ENCODE measurements at places on chromosomes 11 and 22.

GRCh38 chr11:115155978-115156377 is 348.2 kb downstream of the CADM1 start:
- DNase-seq, result no peak

GRCh38 chr22:46598737-46599424 is 21.3 kb upstream of the GRAMD4 start:
- no peak for DNase-seq

DNA sequence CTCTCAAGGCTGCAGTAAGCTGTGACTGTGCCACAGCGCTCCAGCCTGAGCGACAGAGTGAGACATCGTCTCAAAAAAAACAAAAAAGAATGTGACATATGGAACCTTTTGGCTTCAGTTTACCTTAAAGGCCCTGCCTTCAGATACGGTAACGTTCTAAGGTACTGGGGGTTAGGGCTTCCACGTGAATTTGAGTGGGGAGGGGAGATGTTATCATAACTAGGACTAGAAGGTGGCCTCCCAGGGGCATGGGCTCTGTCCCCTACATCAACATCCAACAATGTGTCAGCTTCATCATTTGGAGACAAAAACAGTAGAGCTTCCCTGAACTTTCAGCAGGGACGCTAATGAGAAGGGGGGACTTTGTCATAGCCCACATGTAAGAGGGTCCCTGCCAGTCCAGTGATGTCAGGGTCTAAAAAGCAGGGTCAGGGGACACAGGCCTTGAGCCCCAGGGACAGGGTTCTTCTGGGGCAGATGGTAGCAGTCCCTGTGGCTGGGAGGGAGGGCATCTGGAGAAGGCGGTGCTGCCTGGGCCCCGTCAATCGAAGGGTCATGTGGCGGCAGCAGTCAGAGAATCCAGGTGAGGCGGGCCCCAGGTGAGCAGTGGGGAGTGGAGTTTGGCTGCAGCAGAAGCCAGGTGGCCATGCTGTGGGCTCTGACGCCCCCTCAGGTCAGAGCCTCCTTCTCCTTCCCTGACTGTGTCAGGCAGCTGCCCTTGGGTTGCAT is 79.8 kb downstream of the BCR start:
- DNase-seq, result no peak

DNA sequence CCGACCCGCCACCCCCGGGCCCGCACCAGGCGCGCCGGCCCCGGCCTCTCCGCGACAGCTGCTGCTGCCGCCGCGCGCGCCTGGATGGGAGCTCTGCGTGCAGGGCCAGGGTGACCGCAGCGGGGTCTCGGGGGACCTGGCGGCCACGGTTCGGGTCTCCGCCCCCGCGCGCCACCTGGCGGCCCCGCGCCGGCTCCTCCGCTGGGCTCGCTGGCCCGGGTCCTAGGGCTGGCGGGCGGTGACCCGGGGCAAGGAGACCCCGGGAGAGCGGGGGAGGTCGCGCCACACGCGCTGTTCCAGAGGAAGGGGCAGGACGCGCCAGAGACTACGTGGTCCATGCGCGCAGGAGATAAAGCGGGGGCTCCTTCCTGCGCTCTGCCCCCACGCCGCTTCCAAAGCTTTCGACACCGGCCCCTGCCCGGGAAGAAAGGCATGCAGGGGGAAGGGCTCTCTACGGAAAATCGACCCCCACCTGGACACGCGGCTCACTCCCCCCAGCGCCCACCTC is 562 bp downstream of the SHANK2 start:
- DNase-seq, result peak; percentile 34

- DNase-seq, result peak; percentile 88
These were observed 40.0 kb upstream of the CREB3L1 start for GRCh38 chr11:46237248-46238077.

DNA sequence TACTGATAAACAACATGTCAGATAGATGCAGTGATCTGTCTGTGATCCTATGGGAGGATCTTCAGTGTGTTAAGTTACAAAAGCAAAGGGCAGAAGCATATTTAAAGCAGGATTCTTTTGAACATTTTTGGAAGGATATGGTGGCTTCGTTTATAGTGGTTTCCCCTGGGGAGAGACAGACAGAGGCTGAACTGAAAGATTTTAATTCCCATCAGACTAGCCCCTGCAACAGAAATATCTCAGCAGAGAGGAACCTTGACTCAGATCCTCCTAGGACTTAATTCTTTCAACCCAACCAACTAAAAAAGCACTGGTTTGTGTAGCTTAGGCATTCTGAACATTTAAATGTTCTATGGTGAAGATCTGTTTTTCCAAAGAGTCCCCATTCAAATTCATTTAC is 5.7 kb downstream of the CLTCL1 start:
- DNase-seq, result no peak

DNA sequence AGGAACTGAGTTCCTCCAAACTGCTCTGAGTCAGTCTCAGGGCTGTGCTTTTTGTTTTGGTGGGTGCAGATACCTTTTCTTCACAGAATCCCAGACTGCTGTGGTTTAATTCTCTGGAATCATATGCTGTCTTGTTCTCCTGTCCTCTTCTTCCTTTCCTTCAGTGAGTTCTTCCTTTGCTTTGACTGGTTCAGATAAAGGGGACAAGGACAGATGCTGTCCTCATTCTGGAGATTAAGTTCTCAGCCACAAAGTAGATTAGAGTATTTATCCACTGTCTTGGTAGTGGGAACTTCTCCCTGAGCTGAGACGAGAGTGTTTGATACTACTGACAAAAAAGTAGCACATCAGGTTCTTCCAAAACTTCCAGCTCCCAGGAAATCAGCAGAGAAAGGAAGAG is 13.3 kb downstream of the ZDHHC5 start:
- DNase-seq, result no peak

DNA sequence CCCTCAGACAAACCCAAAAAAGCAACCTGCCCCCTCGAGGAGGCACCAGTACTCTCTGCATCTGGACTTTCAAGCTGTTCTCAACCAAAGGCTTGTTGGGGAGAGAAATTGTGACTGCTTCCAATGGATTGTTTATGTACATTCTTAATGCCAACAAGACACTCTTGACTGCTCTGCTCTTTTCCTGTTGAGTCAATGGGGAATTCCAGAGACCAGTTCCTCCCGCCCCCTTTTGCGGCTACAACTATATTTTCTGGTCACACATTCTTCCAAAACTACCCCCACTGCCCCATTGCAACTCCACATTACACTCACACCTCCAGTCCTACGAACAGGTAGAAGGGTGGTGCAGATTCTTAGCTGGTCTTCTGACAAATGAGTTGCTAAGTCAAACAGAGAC is 187.0 kb downstream of the DSCAML1 start:
- DNase-seq, result no peak

GRCh38 chr11:4658629-4659445 is 15.1 kb downstream of the OR51E1 start:
- no peak for DNase-seq

DNA sequence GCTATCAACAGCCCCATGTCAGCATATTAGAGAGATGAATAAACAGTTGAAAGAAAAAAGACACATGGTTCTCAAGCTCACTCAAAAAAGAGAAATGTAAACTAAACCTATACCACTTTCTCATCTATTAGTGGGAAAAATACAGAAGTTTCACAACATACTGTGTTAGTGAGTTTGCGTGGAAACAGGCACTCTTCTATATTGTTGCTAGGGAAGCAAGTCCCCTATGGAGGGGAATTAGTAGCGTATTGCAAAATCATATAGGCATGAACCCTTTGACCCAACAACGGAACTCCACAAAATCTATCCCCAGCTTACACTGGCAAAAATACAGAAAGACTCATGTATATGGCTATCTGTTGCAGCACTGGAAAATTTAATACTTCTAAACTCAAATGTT is 14.2 kb upstream of the RFPL2 start:
- no peak for DNase-seq

GRCh38 chr11:88312628-88313027 is 24.9 kb downstream of the CTSC start:
- DNase-seq, result no peak

- DNase-seq, result no peak
These were observed 57.4 kb downstream of the IGLL1 start for GRCh38 chr22:23522623-23523251.

- DNase-seq, result no peak
These were observed 59.6 kb downstream of the ATXN10 start for GRCh38 chr22:45731041-45731797.

DNA sequence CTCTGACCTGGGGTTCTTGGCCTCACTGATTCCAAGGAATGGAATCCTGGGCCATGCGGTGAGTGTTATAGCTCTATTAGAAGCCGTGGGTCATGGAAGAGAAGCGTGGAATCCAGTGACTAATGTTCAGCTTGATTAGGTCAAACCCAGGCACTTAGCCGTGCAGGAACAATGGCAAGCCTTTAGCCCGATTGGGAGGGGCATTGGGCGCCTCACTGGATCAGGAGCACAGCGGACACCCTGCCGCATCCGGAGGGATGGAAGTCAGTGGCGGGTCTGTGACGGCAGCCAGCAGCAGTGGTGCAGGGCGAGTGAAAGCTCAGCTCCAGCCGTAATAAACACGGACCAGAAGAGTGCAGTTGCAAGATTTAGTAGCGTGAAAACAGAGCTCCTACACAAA is 20.5 kb upstream of the SLC17A6 start:
- no peak for DNase-seq

- DNase-seq, result peak; percentile 73
These were observed at the start of gene TMPRSS4 for GRCh38 chr11:118076754-118077281. Gene TMPRSS4 (plus strand): TSS chr11:118077078. CDS start chr11:118077303, 225 bp downstream.

Data from RWPE1 (cell line).